Central memory CD4-positive, alpha-beta T cell (primary cell): ENCODE measurements at places on chromosomes 6 and 20.

DNA sequence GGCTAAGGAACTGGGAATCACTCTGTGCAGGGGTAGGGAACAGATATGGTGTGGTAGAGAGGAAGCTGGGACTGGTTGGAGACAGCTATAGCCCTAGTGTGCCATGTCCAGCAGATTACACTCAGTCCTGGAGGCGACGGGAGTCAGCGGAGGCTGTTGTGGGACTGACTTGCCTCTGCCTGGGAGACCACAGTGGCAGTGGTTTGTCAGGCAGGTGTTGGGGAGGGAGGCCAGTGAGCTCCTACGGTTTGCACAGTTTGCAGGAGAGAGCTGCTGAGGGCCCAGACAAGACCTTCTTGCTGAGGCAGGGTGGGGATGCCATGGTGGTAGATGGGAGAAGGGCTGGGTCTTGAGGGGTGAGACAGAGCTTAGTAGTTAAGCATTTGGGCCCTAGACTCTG lies 4.9 kb downstream of the PLCG1 start:
- DNase-seq = no peak

DNA sequence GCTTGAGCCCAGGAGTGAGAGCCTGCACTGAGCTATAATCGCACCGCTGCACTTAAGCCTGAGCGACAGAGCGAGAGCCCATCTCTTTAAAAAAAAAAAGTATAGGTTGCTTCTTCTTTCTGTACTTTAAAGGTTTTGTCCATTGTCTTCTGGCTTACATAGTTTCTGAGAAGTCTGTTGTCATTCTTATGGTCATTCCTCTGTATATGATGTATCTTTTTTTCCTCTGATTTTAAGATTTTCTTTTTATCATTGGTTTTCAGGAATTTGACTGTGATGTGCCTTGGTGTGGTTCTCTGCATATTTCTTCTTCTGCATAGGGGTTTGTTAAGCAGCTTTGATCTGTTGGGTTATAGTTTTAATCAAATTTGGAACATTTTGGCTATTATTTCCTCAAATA lies 29.1 kb downstream of the QRSL1 start:
- no peak for DNase-seq

- DNase-seq = no peak
Measured at GRCh38 chr6:16742116-16742515, 19.1 kb downstream of the ATXN1 start.

GRCh38 chr6:135030056-135030473 lies 24.6 kb downstream of the HBS1L start:
- DNase-seq = peak; percentile 9

DNA sequence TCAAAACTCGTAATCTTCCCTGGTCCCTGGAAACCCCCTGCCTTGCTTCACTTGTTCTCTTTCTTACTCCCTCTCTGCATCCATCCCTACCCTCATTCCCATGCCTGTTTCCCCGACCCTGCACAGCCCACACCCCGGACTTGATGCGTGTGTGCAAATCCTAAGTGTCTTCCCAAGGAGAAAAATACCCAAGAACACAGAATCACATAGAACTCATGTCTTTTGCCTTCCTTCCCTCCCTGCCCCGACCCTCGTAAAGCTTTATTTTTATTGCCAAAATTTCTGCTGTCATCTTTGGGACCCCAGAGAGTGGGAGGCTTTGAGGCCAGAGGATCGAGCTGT lies 169.6 kb upstream of the PMEPA1 start:
- no peak for DNase-seq

DNA sequence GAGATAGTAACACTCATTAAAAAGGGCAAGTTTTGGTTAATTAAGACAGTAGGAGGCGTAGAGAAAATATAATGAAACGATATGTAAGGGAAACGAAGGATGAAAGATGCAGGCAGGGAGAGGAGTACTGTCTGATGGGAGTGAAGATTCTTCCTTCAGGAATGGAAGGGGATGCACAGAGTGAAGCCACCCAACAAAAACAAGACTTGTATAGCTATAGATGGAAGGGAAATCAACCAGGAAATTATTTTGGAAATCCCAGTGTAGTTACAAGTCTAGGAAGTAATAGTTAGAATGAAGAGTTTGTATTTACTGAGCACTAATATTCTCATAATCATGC lies 19.7 kb upstream of the HLA-DRB1 start:
- DNase-seq = no peak

- DNase-seq = no peak
Measured at GRCh38 chr20:6559791-6560190, 207.7 kb upstream of the BMP2 start.

- no peak for DNase-seq
Measured at GRCh38 chr6:19554356-19555225, 282.6 kb upstream of the ID4 start.

GRCh38 chr6:153160221-153160620 lies 29.1 kb upstream of the RGS17 start:
- no peak for DNase-seq

GRCh38 chr6:146388736-146389364 lies 154.8 kb upstream of the RAB32 start:
- DNase-seq = no peak

GRCh38 chr6:159438106-159438505 lies 254.9 kb downstream of the SOD2 start:
- DNase-seq = no peak

DNA sequence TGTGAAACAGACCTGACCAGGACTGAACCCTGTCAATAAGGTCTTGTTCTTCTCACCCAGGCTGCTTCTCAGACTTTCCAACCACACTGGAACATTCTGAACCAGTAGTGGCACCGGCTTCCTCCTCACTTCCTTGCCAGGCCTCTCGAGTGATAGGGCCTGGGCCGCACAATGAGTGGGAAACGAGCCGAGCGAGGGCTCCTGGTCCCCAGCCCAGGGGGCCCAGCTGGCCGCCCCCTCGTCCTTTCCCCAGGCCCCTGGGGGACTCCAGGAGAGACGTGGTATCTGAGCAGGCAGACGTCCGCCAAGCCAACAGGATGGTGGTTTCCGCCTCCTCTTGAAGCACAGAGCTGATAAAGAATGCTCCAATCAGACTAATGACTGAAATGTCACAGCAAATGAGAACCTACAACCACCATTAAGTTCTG lies 117.9 kb downstream of the GMDS start:
- DNase-seq = peak; percentile 5

GRCh38 chr6:160173806-160174527 lies 52.4 kb downstream of the SLC22A1 start:
- no peak for DNase-seq
